ENCODE measurements at places on chromosomes 1 and 21. TPM values are rescaled to one million over a fixed set of nuclear protein-coding genes. Genes with fewer than 3 reads are reported as not detected.

GRCh38 chr1:86498281-86498680, 29.6 kb downstream of the CLCA1 start:
- no peak overlapping the region for H3K4me3 ChIP-seq
- H3K4me1 ChIP-seq: no peaks in the 10 kb centered on the region
- H3K27ac ChIP-seq: no peak overlapping the region
- no peaks in the 10 kb centered on the region for H3K27me3 ChIP-seq
- DNase-seq: no peak

KCNC4 gene
- 2.1 TPM for total RNA-seq

- no peaks in the 10 kb centered on the region for H3K4me1 ChIP-seq
- H3K27me3 ChIP-seq: no peaks in the 10 kb centered on the region
- H3K36me3 ChIP-seq: no peaks in the 10 kb centered on the region
- no peak overlapping the region for H3K4me3 ChIP-seq
Measured at GRCh38 chr1:187891993-187892682, 1063.4 kb downstream of the PLA2G4A start.

DNA sequence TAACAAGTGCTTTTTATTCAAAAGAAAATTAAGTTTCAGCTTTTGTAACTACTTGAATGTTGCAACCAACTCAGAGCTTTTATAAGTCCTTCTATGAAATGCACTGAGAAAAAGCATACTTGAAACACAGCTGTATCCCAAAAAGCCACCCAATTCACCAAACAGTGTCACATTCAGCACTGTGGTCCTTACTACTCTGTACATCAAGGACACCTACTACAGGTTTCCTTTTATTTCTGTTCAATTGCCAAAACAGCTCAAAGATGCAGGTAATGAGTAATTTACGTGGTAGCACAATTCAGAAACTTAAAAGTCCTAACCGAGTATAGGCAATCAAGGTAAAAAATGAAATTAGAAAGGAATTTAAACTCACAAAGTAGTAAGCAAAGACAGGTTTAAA, 2.5 kb downstream of the EIF4G3 start:
- DNase-seq: no peak
- H3K4me1 ChIP-seq: no peaks in the 10 kb centered on the region
- no peaks in the 10 kb centered on the region for H3K36me3 ChIP-seq
- no peaks in the 10 kb centered on the region for H3K27me3 ChIP-seq
- H3K4me3 ChIP-seq: no peak overlapping the region

DNA sequence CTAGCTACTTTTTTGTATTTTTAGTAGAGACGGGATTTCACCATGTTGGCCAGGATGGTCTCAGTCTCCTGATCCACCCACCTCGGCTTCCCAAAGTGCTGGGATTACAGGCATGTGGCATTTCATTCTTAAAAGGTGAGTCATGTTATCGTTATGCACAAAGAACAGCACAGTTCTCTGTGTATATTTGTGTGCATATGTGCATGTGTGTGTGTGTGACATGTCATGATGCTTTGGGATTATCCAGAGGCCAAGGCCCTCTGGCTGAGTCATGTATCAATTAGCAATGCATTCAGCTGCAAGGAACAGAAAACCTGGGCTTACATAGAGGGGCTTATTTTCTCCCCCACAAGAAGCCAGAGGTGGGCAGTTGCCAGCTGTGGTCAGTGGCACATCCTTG, 301.7 kb upstream of the KAZN start:
- H3K4me1 ChIP-seq: no peaks in the 10 kb centered on the region
- H3K4me3 ChIP-seq: no peak overlapping the region
- no peaks in the 10 kb centered on the region for H3K27me3 ChIP-seq
- H3K27ac ChIP-seq: no peak overlapping the region
- no peak for DNase-seq

DNA sequence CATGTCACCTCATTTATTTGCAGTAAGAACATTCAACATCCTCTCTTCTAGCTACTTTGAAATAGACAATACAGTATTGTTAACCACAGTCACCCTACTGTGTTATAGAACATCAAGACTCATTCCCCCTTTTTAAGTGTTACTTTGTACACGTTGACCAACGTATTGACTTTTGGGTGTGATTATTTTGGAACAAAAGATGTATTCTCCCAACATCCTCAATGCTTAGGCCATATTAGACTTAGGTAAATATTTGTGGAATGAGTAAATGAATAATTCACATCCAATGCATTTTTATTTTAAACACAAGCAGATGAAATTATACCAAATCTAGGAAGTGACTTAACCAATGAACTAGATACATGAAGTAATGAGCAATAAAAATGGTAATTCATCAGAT, 296.6 kb downstream of the CHRM3 start:
- no peaks in the 10 kb centered on the region for H3K36me3 ChIP-seq
- H3K27ac ChIP-seq: no peak overlapping the region
- no peaks in the 10 kb centered on the region for H3K4me1 ChIP-seq
- H3K27me3 ChIP-seq: no peaks in the 10 kb centered on the region

- H3K4me3 ChIP-seq: no peak overlapping the region
- H3K27me3 ChIP-seq: no peaks in the 10 kb centered on the region
- no peak for DNase-seq
- no peaks in the 10 kb centered on the region for H3K36me3 ChIP-seq
- H3K4me1 ChIP-seq: no peaks in the 10 kb centered on the region
- no peak overlapping the region for H3K27ac ChIP-seq
Measured at GRCh38 chr1:228249513-228250305, 41.9 kb downstream of the OBSCN start.

GRCh38 chr1:56543783-56544612, 35.4 kb downstream of the PLPP3 start:
- no peak for DNase-seq
- H3K4me3 ChIP-seq: no peak overlapping the region
- H3K27me3 ChIP-seq: no peaks in the 10 kb centered on the region
- no peaks in the 10 kb centered on the region for H3K4me1 ChIP-seq

AADACL4 gene
- total RNA-seq: 0.46 TPM

- H3K36me3 ChIP-seq: no peaks in the 10 kb centered on the region
- H3K4me3 ChIP-seq: no peak overlapping the region
- H3K27ac ChIP-seq: no peak overlapping the region
Measured at GRCh38 chr21:23394458-23394857, 2212.8 kb downstream of the MRPL39 start.

DNA sequence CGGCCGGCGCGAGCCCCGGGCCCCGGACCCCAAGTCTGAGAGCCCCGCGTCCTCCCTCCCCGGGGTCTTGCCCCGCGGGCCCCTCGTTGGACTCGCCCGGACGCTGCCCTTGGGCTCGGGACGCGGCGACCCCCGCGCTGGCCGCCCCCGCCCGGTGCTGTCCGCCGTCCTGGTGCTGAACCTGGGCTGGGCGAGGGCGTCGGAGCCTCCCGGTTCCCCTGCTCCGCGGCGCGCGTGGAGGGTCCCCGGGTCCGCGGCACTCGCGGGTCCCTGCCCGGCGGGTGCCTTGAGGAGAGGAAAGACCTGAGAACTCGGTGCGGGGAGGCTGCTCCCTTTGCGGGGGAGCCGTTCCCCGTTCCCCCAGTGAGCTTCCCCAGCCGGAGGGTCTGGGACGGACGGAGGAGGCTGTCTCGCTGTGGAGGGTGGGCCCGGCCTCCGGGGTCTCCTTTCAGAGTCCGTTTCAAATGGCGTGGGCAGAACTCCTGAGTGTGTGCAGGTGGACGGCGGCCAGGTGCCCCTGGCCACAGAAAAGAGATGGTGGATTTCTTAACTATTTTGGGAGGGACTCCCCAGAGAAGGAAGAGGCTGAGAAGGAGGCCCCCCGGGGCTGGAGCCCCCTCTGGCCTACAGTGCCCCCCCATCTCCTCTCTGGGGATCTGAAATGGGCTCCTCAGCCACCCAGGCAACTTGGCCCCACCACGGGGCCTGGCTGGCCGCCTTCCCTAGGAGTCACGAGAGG, 595 bp downstream of the GABRD start:
- peaks cover 5% of the 10 kb centered on the region for H3K4me1 ChIP-seq
- no peak overlapping the region for H3K27ac ChIP-seq
- no peak for DNase-seq
- no peak overlapping the region for H3K4me3 ChIP-seq

UBASH3A gene
- total RNA-seq: 1.0 TPM

- no peaks in the 10 kb centered on the region for H3K36me3 ChIP-seq
- H3K4me1 ChIP-seq: no peaks in the 10 kb centered on the region
- H3K27ac ChIP-seq: no peak overlapping the region
- no peak overlapping the region for H3K4me3 ChIP-seq
- H3K27me3 ChIP-seq: no peaks in the 10 kb centered on the region
Measured at GRCh38 chr1:232856541-232856940, 51.3 kb downstream of the MAP10 start.

SLC9C2 gene
- total RNA-seq: 0.83 TPM

DNA sequence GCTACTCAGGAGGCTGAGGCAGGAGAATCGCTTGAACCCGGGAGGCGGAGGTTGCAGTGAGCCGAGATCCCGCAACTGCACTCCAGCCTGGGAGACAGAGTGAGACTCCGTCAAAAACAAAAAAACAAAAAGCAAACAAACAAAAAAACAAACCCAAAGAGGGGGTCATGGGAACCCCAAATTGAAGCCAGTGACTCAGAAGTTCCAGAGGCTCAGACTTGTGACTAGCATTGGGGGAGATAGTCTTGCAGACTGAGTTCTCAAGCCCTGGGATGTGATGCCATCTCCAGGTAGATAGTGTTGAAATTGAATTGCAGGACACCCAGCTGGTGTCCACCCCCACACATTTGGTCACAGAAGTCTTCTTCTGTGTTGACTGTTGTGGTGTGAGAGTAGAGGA, 24.9 kb upstream of the ENO1 start:
- DNase-seq: no peak
- H3K4me3 ChIP-seq: no peak overlapping the region
- no peaks in the 10 kb centered on the region for H3K4me1 ChIP-seq
- H3K27me3 ChIP-seq: no peaks in the 10 kb centered on the region

DNA sequence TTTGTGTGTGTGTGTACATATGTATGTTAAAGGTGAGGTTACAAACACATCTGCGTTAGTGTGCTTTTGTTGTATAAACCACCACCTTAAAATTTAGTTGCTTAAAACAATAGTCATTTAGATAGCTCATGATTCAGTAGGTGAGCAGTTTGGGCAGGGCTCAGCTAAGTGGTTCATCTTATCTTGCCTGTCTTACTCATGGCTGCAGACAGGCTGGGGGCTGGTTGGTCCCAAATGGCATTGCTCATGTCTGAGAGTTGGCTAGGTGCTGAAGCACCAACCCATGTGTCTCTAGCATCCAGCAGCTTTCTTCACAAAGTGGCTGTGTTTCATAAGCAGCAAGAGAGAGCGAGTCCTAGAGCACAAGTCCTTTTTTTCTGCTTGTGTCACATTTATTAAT, 91.4 kb downstream of the MACF1 start:
- H3K4me3 ChIP-seq: no peak overlapping the region
- no peaks in the 10 kb centered on the region for H3K27me3 ChIP-seq
- no peaks in the 10 kb centered on the region for H3K36me3 ChIP-seq
- H3K27ac ChIP-seq: no peak overlapping the region
- H3K4me1 ChIP-seq: peaks cover 4% of the 10 kb centered on the region
- DNase-seq: no peak

DNA sequence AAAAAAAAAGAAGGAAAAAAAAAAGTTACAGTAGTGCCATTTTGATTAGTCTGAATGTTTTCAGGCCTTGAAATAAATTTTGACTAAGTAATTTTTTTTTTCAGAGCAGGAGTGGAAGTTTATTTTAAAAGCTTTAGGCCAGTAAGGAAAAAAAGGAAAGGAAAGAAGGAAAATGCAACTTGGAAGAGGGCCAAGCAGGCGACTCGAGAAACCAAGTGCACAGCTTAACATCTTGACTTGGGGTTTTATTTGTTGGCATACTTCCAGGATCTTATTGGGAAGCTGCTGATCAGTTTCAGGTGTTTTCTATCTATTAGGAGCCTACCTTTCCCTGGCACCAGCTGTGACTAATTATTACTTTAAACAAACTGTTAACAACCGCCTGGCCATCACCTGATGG, 41.7 kb downstream of the ATF3 start:
- H3K36me3 ChIP-seq: no peaks in the 10 kb centered on the region
- no peak overlapping the region for H3K27ac ChIP-seq

NAV1 gene
- total RNA-seq: 82.6 TPM

LAMC2 gene
- total RNA-seq: 5.9 TPM

GRCh38 chr1:13869172-13869797, 169.3 kb downstream of the PRDM2 start:
- H3K4me3 ChIP-seq: no peak overlapping the region
- H3K4me1 ChIP-seq: no peaks in the 10 kb centered on the region
- H3K27ac ChIP-seq: no peak overlapping the region
- DNase-seq: no peak
- H3K36me3 ChIP-seq: no peaks in the 10 kb centered on the region

DNA sequence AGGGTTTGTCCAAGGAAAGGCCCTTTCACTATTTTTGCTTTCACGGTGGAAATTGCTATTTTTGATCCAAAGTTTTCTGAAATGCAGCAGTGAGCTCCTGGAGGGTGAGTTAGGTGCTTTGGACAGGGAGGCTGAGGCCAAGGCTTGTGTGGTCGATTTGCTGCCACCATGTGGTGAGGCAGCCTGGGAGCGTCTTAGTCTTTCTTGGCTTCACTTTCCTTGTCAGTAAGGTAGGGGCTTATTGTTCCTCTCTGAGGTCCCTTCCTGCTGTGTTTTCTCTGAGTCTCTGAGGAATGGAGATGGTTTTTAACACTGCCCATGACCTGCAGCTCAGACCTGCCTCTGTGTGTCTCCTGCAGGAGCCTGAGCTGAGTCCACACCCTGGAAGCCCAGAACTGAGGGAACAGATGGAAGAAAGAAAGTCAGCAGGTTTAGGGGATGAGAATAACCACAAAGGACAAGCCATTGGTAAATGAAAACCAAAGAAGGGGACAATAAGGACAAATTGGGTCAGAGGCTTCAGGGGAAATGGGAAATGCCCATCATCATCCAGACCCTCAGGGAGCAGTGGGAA, 20.1 kb upstream of the S100A10 start:
- no peak overlapping the region for H3K4me3 ChIP-seq
- H3K4me1 ChIP-seq: no peaks in the 10 kb centered on the region
- H3K27me3 ChIP-seq: no peaks in the 10 kb centered on the region
- DNase-seq: no peak
- H3K36me3 ChIP-seq: no peaks in the 10 kb centered on the region
- H3K27ac ChIP-seq: no peak overlapping the region

Data from uterus (tissue), 4 donors.